A549 treated with dexamethasone at 1 μM for 4 hours (cell line): ENCODE measurements at places on chromosomes 12 and 14. TPM values are rescaled to one million over a fixed set of nuclear protein-coding genes. Genes with fewer than 3 reads are reported as not detected.

The WSCD2 gene
- total RNA-seq: 0.02 TPM in 1 of 5 replicates, not detected in the others

The TSPAN11 gene
- total RNA-seq: 0.06 to 0.15 TPM (median 0.13 TPM) in 5 replicates

The NABP2 gene
- total RNA-seq: 54.2 to 64.3 TPM (median 59.9 TPM) in 5 replicates

The CELA1 gene
- not detected in 5 replicates for total RNA-seq

The KLRD1 gene
- not detected in 5 replicates for total RNA-seq

The CCNT1 gene
- total RNA-seq: 11.3 to 19.2 TPM (median 15.0 TPM) in 5 replicates

The CCDC60 gene
- total RNA-seq: not detected in 5 replicates

The HRK gene
- 1.3 to 2.1 TPM (median 1.6 TPM) in 5 replicates for total RNA-seq

The PLCZ1 gene
- not detected in 5 replicates for total RNA-seq
